ENCODE measurements at places on chromosomes 13 and 19. TPM values are rescaled to one million over a fixed set of nuclear protein-coding genes. Genes with fewer than 3 reads are reported as not detected.

Gene OVOL3
- not detected for total RNA-seq

DNA sequence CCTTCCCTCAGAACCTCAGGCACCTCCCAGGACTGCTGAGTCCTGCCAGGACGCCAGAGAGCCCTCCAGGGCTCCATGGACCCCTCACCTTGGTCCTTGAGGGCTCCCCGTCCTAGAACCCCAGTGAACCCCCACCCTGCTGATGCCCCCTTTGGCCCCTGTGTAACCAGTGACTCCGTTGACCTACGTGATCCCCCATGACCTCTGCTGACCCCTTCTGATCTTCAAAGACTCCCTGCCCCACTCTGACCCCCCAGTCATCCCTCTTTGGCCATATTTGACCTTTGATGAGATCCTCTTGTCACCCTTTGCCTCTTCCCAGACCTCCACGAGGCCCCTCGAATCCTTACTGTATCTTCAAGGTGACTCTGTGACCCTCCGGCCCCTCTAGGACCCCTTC, 91.3 kb downstream of the MAP4K1 start:
- H3K36me3 ChIP-seq = no peaks in the 10 kb centered on the region
- H3K27me3 ChIP-seq = no peaks in the 10 kb centered on the region
- no peak for DNase-seq
- no peak overlapping the region for H3K4me3 ChIP-seq

- H3K4me1 ChIP-seq = no peaks in the 10 kb centered on the region
- H3K27ac ChIP-seq = no peak overlapping the region
- no peak for DNase-seq
- H3K4me3 ChIP-seq = no peak overlapping the region
- H3K27me3 ChIP-seq = peaks cover 2% of the 10 kb centered on the region
- no peaks in the 10 kb centered on the region for H3K36me3 ChIP-seq
These were observed 259.0 kb downstream of the NALCN start for GRCh38 chr13:101157261-101157660.

GRCh38 chr19:13859361-13859880, 17.5 kb upstream of the NANOS3 start:
- H3K4me1 ChIP-seq = peaks cover 25% of the 10 kb centered on the region
- H3K27ac ChIP-seq = peak overlapping the region; percentile 38
- no peak overlapping the region for H3K4me3 ChIP-seq
- no peaks in the 10 kb centered on the region for H3K36me3 ChIP-seq

Gene GRIN3B
- total RNA-seq = 1.1 TPM

Gene C13orf46
- total RNA-seq = 0.72 TPM

Gene PDX1
- total RNA-seq = not detected

- DNase-seq = no peak
- H3K4me3 ChIP-seq = no peak overlapping the region
- no peaks in the 10 kb centered on the region for H3K27me3 ChIP-seq
- H3K36me3 ChIP-seq = no peaks in the 10 kb centered on the region
- H3K27ac ChIP-seq = no peak overlapping the region
These were observed 202.7 kb downstream of the SHISA2 start for GRCh38 chr13:25848812-25849745.

Gene SLC10A2
- not detected for total RNA-seq

Gene PGLYRP1
- not detected for total RNA-seq

GRCh38 chr19:43690890-43691289, 20.9 kb upstream of the PLAUR start:
- no peak overlapping the region for H3K4me3 ChIP-seq
- H3K27ac ChIP-seq = no peak overlapping the region
- H3K36me3 ChIP-seq = no peaks in the 10 kb centered on the region

Measured in suprapubic skin (tissue), 4 donors.